ENCODE measurements at places on chromosomes 7 and 10. TPM values are rescaled to one million over a fixed set of nuclear protein-coding genes. Genes with fewer than 3 reads are reported as not detected.

DNA sequence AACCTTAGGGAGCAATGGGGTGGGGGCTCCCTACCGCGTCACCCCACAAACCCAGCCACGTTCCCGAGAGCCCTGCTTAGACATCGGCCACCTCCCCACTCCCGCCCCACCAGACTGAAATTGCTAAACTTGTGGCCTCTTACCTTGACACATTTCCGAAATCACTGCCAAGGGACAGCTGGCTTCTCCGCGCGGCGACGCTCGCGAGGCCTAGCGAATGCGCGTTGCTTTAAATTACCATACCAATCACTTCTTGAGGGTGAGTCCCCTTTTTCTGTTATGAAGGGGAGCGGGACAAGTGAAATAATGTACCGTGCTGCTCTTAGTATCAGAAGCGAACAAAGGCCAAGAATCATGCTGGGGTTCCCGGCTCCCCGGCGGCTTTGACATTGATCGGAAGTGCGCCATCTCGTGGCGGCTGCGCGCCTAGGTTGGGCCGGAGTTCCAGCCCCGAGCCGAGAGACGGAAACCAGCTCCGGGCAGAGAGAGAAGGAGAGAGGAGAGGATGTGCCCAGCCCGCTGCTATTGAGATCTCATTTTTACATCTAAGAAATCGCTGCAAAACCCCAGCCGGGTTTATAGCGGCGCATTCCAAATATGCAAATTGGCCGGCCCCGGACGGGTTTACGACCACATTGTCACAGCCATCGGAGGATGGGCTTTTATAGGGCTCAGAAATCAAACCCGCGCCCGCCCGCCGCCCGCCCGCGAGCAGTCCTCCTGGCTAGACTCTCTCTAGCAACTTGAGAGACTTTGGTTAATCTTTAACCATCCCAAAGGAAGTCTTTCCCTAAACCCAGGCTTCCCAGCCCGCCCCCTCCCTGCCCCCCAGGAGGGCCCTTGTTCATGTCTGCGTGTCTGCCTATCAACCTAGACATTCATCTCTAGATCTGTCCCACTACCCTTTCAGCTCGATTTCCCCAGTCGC is 5.3 kb downstream of the HOXA11 start:
- no peak overlapping the region for H3K27ac ChIP-seq
- H3K4me1 ChIP-seq: peaks cover 5% of the 10 kb centered on the region
- H3K4me3 ChIP-seq: peak overlapping the region; percentile 51
- peaks cover 4% of the 10 kb centered on the region for H3K36me3 ChIP-seq
- DNase-seq: peak; percentile 88

GRCh38 chr10:45502458-45502857 is 128.4 kb downstream of the ALOX5 start:
- no peak overlapping the region for H3K4me3 ChIP-seq
- no peak for DNase-seq
- no peaks in the 10 kb centered on the region for H3K4me1 ChIP-seq
- no peak overlapping the region for H3K27ac ChIP-seq
- H3K36me3 ChIP-seq: peaks cover 1% of the 10 kb centered on the region
- H3K27me3 ChIP-seq: peaks cover 2% of the 10 kb centered on the region

DNA sequence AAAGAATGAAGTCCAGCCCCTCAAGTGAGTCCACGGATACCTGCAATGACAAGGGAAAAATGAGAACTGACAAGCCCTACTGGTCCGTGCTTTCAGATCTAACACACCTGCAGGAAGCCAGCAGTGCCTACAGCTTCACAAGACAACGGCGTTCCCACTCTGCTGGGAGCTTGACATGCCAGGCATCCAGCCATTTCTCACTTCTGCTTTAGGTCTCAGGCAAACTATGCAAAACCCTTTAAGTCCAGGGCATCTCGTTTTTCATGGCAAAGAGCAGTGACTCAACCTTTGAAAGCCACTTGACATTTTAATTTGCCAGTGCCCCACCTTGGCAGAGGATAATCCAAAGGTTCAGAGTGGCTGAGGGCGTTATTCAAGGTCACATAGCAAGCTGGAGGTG is 49.1 kb upstream of the GPAM start:
- no peaks in the 10 kb centered on the region for H3K4me1 ChIP-seq
- no peak overlapping the region for H3K4me3 ChIP-seq
- H3K36me3 ChIP-seq: no peaks in the 10 kb centered on the region
- no peak overlapping the region for H3K27ac ChIP-seq
- no peaks in the 10 kb centered on the region for H3K27me3 ChIP-seq
- no peak for DNase-seq

DNA sequence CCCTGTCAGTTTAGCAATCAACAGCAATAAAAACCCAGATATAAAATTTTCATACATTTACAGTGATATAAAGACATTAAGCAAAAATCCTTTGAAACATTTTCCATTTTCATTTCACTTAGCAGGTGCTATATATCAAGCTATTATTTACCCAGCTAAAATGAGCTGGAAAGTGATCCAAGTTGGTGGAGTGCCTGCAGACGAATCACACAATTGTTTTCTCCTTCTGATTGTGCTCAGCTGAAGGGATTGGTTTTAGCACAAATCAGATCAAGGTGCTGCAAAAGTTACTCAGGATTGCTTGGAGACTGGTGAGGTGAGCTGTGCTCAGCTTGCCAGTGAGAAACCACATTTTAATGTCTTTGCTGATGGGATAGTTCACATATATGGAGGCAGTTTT is 138.1 kb downstream of the LRMDA start:
- H3K27ac ChIP-seq: no peak overlapping the region
- no peaks in the 10 kb centered on the region for H3K36me3 ChIP-seq
- DNase-seq: no peak
- no peak overlapping the region for H3K4me3 ChIP-seq

- no peak overlapping the region for H3K4me3 ChIP-seq
- H3K36me3 ChIP-seq: peaks cover 21% of the 10 kb centered on the region
- no peaks in the 10 kb centered on the region for H3K27me3 ChIP-seq
- peaks cover 1% of the 10 kb centered on the region for H3K4me1 ChIP-seq
- no peak for DNase-seq
Measured at GRCh38 chr10:35178331-35178730, 51.7 kb downstream of the CREM start.

DNA sequence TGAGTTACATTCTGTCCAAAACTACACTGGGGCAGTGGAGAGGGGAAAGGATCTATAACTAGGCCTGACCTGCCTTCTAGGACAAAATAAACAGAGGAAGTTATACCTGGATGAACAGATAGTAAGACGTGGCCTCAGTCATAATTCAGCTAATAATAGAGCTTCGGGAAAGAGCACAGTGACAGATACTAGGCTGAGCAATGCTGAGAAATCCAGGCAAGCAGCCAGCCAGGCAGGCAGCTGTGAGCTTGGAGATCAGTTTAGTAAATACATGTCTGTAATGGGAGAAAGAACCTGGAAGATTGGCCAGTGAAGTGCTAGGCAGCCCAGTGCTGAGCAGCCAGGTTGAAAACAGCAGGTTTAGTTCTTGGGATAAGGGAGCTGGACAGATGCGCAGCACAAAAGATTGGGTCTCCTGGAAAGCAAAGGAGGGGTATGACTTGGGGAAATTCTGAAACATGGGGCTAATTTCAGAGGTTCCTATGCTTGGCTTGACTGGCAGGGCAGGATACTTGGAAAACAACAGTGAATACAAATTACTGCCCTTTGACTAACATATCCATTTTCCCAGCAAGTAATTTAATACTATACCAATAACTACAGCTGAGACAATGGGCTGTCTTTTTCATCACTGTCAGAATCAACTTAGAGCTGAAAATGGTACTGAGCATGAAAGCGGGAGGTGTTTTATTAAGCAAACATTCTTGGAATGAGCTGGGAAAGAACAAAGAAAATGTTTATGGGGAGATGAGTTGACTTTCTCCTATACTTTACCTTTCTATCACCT is 140.8 kb downstream of the DGKB start:
- no peaks in the 10 kb centered on the region for H3K36me3 ChIP-seq
- no peak overlapping the region for H3K27ac ChIP-seq

GRCh38 chr7:151844825-151845200 is 32.1 kb downstream of the PRKAG2 start:
- no peaks in the 10 kb centered on the region for H3K36me3 ChIP-seq
- H3K27me3 ChIP-seq: no peaks in the 10 kb centered on the region
- H3K4me3 ChIP-seq: no peak overlapping the region
- peaks cover 1% of the 10 kb centered on the region for H3K4me1 ChIP-seq
- H3K27ac ChIP-seq: no peak overlapping the region
- no peak for DNase-seq

DNA sequence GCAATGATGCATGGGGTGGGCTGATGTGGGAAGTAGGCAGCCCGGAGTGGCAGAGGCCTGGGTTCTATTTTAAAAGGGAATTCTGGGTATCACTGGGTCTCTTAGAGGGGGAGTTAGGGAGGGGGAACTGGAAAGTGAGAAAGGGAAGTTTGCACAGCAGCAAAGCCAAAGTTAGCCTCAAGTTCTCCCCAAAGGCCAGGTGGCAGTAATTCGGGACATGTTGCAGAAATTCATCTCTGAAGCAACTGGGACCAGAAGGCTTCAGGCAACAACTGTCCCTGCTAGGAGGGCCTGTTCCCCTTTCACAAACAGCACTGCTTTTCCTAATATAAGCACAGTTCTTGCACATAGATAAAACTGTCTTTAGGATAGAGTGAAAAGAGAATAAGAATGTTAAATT is 67.4 kb downstream of the NOD1 start:
- no peak overlapping the region for H3K4me3 ChIP-seq
- no peaks in the 10 kb centered on the region for H3K27me3 ChIP-seq
- H3K36me3 ChIP-seq: no peaks in the 10 kb centered on the region

GRCh38 chr7:29806995-29807841 is 910 bp downstream of the WIPF3 start:
- peaks cover 66% of the 10 kb centered on the region for H3K27me3 ChIP-seq
- peaks cover 2% of the 10 kb centered on the region for H3K4me1 ChIP-seq
- H3K27ac ChIP-seq: no peak overlapping the region
- H3K4me3 ChIP-seq: peak overlapping the region; percentile 26

GRCh38 chr10:100129424-100129823 is 47.8 kb upstream of the CPN1 start:
- no peaks in the 10 kb centered on the region for H3K36me3 ChIP-seq
- H3K4me3 ChIP-seq: no peak overlapping the region
- no peak for DNase-seq
- no peak overlapping the region for H3K27ac ChIP-seq
- peaks cover 21% of the 10 kb centered on the region for H3K27me3 ChIP-seq

DNA sequence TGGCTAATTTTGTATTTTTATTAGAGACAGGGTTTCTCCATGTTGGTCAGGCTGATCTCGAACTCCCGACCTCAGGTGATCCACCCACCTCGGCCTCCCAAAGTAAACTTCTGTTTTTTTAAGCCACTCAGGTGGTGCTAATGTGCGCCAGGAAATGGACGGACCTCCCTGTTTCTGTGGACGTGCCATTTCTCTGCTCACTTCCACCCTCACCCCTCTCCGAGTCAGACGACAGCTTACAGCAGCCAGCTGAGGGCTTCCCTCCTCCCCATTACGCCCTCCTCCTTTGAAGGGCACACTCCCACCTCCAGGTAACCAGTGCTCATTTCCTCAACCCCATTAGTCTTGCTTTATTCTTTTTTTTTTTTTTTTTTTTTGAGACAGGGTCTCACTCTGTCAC is 41.7 kb upstream of the EZH2 start:
- H3K27ac ChIP-seq: no peak overlapping the region
- H3K36me3 ChIP-seq: peaks cover 13% of the 10 kb centered on the region
- H3K27me3 ChIP-seq: no peaks in the 10 kb centered on the region
- H3K4me3 ChIP-seq: no peak overlapping the region
- peaks cover 46% of the 10 kb centered on the region for H3K4me1 ChIP-seq

DNA sequence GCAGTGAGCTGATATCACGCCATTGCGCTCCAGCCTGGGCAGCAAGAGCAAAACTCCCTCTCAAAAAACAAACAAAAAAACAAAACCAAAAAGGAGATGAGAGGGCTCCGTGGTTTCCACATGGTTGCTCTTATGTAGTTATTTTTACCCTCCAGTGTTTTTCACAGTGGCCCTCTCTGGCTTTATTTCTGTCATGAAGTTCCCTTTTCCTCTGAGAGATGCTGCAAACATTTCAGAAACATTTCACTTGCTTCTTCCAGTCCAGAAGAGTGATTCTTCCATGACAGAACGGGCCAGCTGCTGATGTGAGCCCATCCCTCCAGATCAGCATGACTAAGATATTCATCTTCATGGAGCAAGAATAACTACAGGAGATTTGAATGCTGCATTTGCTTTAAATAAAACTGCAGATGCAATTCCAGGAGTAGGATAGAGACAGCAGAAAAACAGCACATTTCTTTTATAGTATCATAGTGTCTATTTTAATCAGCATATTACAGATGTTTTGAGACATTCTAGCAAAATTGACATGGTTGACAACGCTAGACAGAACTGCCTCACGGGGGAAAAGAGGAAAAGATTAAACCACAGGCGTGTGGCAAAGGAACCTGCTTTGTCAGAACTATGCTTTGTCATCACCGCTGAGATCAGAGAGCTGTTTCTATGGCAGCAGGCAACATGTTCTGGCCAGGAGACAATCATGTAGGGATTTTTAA is 40.3 kb downstream of the NRCAM start:
- H3K4me1 ChIP-seq: peaks cover 11% of the 10 kb centered on the region
- no peak overlapping the region for H3K4me3 ChIP-seq
- H3K27me3 ChIP-seq: peaks cover 7% of the 10 kb centered on the region
- DNase-seq: peak; percentile 76

DNA sequence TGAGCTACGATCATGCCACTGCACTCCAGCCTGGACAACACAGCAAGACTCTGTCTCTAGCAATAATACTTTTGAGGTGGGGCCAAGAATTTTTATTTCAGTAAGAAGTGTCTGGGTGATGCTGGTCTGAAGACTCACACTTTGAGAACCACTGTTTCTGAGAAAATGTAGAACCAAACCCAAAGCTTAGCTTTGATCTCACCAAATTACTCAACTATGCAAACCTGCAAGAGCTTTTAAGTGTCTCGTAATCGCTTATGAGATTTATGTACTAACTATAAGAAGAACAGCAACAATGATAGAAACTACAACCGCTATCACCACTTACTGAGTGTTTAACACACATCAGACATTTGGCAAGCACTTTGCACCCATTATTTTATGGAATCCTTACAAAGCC is 29.5 kb downstream of the APBB1IP start:
- H3K27me3 ChIP-seq: no peaks in the 10 kb centered on the region
- H3K4me1 ChIP-seq: peaks cover 58% of the 10 kb centered on the region
- peak overlapping the region; percentile 47 for H3K4me3 ChIP-seq

GRCh38 chr7:44618045-44618444 is 11.6 kb downstream of the OGDH start:
- no peaks in the 10 kb centered on the region for H3K27me3 ChIP-seq
- peak overlapping the region; percentile 92 for H3K27ac ChIP-seq
- peaks cover 33% of the 10 kb centered on the region for H3K36me3 ChIP-seq
- peaks cover 66% of the 10 kb centered on the region for H3K4me1 ChIP-seq

PIP4K2A gene
- total RNA-seq: 101 TPM

WEE2 gene
- not detected for total RNA-seq

PIP gene
- total RNA-seq: not detected

EMX2 gene
- total RNA-seq: not detected

MYL10 gene
- not detected for total RNA-seq
